NCI-H2081 treated with DMSO at 0.1 percent for 48 hours (cell line): ENCODE measurements at places on chromosomes 3 and 15.

DNA sequence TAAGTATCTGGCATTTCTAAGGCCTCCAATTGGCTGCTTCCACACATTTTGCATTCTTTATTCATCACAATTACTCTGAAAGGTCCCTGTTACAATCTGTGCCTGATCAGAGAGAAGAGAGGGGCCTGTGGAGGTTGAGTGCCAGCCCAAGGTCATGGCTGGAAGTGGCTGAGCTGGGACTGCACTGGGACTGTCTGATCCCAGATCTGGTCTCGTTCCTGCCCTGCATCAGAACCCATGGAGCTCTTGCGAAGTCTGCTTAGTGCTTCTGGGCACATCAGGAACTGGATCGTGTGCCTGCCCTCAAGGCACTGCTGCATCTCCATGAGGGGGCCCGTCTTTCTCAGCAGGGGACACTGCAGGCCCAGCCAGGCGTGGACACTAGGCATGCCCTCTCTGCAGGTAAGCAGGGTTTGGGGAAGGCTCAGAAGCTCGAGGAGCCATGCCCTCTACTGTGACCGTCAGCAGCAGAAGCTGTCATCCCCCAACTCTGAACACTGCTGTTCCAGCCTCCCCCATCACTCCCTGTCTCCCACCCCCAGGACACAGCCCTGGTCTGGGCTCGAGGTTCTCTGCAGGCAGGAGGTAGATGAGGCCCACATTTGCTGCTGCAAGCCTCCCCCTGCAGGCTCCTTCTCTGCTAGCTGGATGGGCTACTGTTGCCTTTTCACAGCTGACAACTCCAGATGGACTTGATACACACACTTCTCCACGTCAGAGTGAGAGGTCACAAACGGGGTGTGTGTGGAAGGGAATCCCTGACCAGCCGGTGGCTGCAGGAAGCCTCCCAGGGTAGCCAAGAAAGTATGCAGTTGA, 96.5 kb upstream of the PRR23E start:
- DNase-seq, result no peak

DNA sequence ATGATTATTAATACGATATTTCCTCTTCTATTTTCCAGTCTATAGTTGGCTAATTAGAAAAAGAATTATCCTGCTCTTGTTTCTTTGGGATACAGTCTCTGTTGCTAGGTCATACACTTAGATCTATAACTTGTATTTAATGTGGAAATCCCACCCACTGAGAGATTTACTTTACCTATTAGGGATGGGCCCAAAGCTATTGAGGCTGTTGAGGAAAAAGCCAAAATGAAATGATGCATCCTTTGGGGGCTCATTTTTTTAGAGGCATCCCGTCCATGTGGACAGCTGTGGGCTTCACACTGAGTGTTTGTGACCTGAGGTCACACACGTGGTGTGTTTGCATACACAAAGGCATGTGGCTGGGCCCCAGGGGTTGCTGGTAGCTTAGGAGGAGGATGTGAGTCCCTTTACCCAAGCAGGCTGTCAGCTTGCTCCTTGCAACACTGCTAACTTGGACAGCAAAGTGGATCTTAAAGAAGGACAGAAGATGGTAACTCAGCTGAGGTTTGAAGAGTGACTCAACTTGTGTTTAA, 477.4 kb downstream of the AGBL1 start:
- no peak for DNase-seq

- DNase-seq, result no peak
These were observed 201.4 kb upstream of the ARHGEF26 start for GRCh38 chr3:153919773-153920172.

DNA sequence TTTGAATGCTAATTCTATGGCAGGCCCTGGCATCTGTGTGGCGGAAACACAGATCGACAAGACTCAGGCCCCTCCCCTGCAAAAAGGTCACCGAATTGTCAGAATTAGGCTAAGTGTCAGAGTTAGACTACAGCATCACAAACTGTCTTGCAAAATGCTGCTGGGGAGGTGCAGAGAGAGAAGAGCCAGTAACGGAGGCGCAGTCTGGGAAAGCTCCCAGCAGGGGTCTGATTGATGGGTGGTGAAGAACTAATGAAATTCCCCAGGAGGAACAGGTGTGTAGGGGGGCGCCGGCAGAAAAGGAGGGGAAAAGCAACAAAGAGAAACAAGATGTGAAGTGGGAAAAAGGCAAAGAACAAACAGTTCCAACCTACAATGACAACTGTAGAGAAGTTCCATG, 72.7 kb upstream of the TAMM41 start:
- no peak for DNase-seq

DNA sequence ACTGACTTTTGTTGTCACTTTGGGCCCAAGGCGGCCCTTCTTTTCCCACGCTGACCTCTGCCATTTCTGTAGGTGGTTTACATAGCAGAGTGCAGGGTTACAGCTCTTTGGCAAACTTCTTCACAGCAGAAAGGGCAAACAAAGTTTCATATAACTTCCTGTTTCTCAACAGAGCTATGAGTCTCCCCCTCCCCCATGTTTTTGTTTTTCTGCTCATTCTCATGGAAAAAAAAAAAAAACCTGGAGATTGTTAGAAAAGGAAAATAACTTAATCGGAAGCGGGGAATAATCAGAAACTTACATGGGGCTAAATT, 342.0 kb upstream of the NR2F2 start:
- DNase-seq, result no peak

GRCh38 chr3:100289339-100289738, 28.5 kb downstream of the TBC1D23 start:
- DNase-seq, result no peak
